ENCODE measurements at places on chromosomes 6 and 20. TPM values are rescaled to one million over a fixed set of nuclear protein-coding genes. Genes with fewer than 3 reads are reported as not detected.

Gene DACT2
- 0.50 TPM for total RNA-seq

Gene CDSN
- total RNA-seq = not detected

Gene TFAP2C
- total RNA-seq = 17.1 TPM

Gene C20orf141
- total RNA-seq = not detected

Gene GATA5
- total RNA-seq = 0.69 TPM

Gene KCNK17
- total RNA-seq = not detected

Gene RAET1L
- 0.25 TPM for total RNA-seq

Gene OR2J3
- total RNA-seq = not detected

Gene TP53TG5
- not detected for total RNA-seq

Gene TNFRSF6B
- 0.85 TPM for total RNA-seq

Gene STX7
- 17.5 TPM for total RNA-seq

Gene NOX3
- total RNA-seq = not detected

Gene GNAS-AS1
- not detected for total RNA-seq

Data from A549 treated with CpdA at 1 μM for 4 hours (cell line).